Activated CD8-positive, alpha-beta T cell treated with anti-CD3 and anti-CD28 coated beads for 36 hours (primary cell): ENCODE measurements at places on chromosomes 6 and 20. TPM values are rescaled to one million over a fixed set of nuclear protein-coding genes. Genes with fewer than 3 reads are reported as not detected.

GRCh38 chr20:53891306-53891894 is 179.0 kb downstream of the BCAS1 start:
- DNase-seq: no peak

DNA sequence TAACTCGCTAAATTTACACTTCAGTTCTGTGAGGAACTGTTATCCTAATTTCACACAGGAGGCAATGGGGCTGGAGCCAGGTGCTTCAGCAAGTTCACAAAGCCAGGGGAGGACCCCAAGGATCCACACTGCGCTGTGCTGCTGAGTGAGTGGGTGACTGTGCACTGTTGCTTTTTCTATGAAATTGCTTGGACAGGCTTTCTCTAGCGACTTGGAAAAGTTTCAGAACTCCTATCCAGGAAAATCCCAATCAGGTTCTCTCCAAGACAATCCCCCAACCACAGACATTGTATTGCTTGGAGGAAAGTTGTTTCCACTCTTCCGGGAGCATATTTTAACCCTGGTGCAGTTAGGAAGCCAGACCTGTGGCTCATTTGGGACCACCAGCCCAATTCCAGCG is 175.9 kb upstream of the CST7 start:
- no peak for DNase-seq

DNA sequence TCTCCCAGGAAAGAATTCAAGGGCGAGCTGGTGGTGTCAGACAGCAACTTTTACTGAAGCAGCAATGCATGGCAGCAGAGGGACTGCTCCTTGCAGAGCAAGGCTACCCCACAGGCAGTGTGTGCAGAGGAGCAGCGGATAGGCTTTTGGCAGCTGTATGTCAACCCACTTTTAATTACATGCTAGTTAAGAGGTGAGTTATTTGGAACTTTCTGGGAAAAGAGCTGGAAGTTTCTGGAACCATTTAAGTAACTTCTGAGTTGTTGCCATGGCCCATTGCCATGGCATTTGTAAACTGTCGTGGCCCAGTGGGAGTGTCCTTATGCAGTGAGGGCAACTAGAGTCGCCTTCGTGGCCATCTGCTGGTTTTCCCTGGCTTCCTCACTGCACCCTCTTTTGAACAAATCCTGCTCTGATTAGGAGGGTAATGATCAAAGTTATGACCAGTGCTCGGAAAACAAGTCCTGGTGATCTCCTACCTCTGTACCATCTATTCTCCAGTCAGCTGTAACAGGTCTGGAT is 34.0 kb downstream of the BPIFB4 start:
- no peak for DNase-seq

DNA sequence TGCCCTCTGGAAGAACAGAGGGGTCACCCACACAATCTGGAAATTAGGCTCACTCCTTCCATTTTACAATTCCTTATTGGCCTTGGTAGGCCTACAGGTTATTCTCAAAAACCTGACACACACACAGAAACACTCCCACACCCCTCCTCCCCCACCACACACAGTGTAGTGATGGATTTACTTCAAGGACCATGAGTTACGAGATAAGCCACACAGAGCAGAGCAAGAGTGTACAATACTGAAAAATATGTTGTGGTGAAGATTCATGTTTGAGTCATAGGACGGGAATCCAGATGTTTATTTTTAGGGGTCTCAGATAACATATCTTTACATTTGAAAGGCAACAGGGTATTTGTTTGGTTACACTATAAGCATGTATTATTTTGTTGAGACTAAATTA is 291.9 kb downstream of the PLCB1 start:
- no peak for DNase-seq

GRCh38 chr6:44011350-44011920 is 115.8 kb downstream of the MRPL14 start:
- no peak for DNase-seq

DNA sequence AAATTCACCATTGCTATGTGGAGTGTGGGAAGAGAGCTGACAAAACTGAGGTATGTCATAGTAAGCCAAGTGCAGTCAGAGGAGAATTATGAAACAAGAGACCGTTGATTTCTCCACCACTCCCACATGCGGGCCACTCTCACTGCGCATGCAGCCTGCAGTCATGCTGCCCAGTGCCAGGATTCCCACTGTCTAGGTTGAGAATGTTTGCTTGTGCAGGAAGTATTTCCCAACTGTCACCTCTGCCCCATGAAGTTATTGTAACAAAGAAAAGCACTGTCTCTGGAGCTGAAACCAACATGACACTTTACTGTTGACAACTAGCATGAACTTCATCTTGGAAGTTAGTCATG is 18.7 kb upstream of the SFT2D1 start:
- no peak for DNase-seq

GRCh38 chr6:29938746-29939508 is 3.4 kb upstream of the HLA-A start:
- peak; percentile 51 for DNase-seq

DNA sequence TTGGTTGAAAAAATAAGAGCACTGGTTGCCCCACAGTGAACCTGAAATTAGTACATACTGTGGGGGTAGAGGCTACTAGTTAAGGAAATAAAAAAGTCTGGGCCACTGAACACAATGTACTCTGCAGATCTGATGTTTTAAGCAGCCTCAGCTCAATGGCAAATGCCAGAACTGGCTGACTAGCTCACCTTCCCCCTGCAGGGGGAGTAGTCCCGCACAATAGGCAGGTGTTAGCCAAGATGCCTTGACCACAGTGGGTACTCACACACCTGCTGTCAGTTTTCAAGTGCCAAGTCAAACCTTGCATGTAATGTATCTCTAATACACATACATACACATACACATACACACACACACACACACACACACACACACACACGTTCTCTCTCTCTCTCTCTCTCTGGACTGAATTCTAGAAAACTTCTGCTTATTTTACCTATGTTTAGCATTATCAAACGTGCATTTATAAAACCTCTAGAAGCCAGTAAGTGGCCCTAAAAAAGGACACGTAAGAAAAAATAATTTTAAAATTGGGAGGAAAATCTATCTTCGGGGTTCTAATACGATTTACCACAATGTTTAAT is 36.1 kb downstream of the GMDS start:
- peak; percentile 66 for DNase-seq

MICB gene
- 17.0 TPM for total RNA-seq

DNA sequence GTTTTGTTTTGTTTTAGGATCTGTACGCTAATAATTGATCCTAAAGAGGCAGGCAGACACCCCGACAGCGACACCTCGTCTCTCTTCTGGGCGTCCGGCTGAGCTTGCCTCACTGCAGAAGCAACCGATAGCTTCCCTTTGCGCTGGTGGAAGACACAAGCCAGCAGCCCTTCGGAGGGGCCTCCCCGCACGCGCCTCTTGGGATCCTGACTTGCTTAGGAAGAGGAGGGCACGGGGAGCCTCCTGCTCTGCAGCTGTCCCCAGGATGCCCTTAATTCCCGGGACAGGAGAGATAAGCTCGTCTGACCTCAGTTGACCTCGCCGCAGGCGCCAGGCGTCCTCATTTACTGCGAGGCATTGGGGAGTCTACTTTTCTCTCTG is 94.0 kb downstream of the CD83 start:
- peak; percentile 40 for DNase-seq

- no peak for DNase-seq
Observed at GRCh38 chr6:1514078-1514477, 95.6 kb upstream of the FOXC1 start.

DNA sequence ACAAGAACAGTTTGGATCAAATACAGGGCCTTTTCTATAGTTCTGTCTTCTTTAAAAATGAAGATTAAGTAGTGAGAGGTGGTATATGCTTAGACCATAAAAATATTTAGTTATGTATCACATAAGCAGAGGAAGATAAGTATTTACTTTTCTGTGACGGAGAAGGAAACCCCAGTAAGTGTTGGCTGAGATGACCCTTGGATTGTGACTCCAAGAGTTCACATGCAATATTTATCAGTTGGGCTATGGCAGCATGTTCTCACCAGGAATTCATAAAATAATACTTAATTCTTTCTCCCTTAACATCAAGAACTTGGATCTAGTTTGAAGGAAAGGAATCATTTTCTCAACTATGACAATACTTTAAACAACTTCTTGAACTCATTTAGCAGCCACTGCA is 98.4 kb upstream of the TBX18 start:
- DNase-seq: no peak

DNA sequence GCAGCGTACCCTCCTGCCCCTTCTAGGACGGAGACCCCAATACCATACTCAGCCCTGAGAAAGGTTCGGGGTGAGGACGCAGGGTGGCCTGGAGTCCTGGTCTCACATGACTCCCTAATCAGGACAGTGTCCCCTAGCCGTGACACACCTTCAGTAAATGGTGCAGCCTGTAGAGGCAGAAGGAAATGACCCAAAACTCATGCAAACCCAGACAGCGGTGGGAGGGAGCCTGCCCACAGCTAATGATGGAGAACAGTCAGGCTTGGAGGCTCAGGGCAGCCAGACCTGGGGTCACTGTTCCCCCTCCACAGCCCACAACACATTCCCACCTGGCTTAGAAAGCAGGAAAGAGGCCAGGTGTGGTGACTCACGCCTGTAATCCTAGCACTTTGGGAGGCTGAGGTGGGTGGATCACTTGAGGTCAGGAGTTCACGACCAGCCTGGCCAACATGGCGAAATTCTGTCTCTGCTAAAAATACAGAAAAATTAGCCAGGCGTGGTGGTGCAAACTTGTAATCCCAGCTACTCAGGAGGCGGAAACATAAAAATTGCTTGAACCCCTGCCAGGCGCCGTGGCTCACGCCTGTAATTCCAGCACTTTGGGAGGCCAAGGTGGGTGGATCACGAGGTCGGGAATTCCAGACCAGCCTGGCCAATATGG is 8.8 kb upstream of the HMGA1 start:
- no peak for DNase-seq
